ENCODE measurements at places on chromosomes 16 and 17.

- DNase-seq, result no peak
Observed at GRCh38 chr17:43468691-43469139, 15.1 kb upstream of the DHX8 start.

GRCh38 chr16:27374221-27374803 lies 27.7 kb upstream of the IL21R start:
- no peak for DNase-seq

GRCh38 chr17:57856792-57857620 lies 7.2 kb upstream of the MRPS23 start:
- DNase-seq, result no peak

- no peak for DNase-seq
Observed at GRCh38 chr17:60601447-60602384, 1.7 kb downstream of the PPM1D start.

DNA sequence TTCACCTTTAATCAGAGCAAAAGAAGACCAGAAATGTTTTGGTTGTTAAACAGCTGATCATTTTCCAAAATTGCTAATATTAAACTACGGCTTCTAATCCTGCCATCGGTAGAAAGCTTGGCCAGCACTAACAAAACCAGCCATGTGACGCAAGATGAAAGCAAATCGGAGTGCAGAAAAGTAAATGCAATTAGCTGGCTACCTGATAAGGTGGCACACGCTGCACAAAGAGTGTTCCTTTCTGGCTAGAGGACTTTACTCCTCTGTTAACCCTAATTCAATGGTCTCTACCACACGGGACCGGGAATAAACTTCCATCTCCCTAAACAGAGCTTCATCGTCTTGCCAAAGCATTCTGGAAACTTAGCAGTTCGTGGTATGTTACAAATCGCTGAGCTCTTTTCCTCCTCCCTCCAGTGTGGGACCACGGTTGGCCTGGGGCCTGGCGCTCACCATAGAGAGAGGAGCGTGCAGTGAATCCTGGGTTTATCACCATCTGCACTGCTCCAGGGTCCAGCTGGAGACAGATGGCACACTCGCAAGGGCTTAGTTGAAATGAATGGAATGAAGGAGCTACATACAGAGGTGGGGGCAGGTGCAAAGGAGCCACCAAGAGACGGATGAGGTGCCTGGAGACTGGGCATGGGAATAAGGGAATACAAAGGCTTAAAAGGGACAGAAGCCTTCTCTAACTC lies 10.1 kb upstream of the COG1 start:
- no peak for DNase-seq
